ENCODE measurements at places on chromosomes 12 and 14. TPM values are rescaled to one million over a fixed set of nuclear protein-coding genes. Genes with fewer than 3 reads are reported as not detected.

Gene CIDEB
- total RNA-seq, result 2.2 TPM

Gene MYF5
- total RNA-seq, result not detected

Gene FGD4
- total RNA-seq, result 10.1 TPM

Gene OR4N5
- total RNA-seq, result not detected

Gene VRTN
- not detected for total RNA-seq

Gene ANKS1B
- not detected for total RNA-seq

Gene SLC25A47
- not detected for total RNA-seq

Gene TSHR
- total RNA-seq, result not detected

Gene GZMB
- not detected for total RNA-seq

All from airway epithelial cell (primary cell).